Stimulated activated CD4-positive, alpha-beta T cell treated with anti-CD3 and anti-CD28 coated beads, Interleukin-1b, Interleukin-23, amount 100 ng/mL, for 1 hour (primary cell): ENCODE measurements at places on chromosomes 4 and X.

DNA sequence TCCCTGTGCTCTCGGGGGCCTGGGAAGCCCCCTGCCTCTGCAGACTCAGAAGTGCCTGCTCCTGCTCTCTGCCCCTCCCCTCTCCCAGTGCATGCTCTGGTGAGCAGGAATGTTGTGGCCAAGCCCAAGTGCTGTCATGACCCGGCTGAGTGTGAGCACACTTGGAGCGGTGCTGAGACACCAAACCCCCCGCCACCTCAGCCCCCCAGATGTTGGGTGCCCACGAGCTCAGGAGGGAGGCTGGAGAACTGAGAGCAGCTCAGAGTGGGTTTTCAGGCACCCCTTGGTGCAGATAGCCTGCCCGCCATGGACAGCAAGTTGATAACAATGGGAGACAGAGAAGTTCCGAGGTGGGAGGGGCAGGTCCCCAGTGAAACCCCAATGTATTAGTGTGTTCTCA, 477.4 kb downstream of the ACTRT1 start:
- DNase-seq = no peak

- no peak for DNase-seq
Observed at GRCh38 chrX:20240201-20240600, 26.5 kb downstream of the RPS6KA3 start.

GRCh38 chrX:105823092-105823455, 735 bp downstream of the NRK start:
- no peak for DNase-seq

DNA sequence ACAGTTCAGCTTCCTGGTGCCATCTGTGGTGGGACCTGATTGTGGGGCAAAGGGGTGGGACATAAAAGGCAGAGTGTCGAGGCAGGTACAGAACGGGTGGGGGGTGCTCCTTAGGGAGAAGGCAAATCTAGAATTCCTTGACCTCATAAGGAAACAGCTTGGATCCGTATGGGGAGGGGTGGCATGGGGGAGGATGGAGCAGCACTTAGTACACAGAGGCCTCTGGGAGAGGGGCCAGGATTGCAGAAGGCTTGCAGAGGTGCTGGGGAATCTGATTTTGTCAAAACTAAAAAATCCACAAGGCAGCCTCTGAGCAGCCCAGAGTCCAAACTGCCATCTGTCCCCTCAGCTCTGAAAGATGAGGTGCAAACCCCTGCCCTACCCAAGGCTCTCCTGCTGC, 2.3 kb upstream of the EMD start:
- DNase-seq = no peak

DNA sequence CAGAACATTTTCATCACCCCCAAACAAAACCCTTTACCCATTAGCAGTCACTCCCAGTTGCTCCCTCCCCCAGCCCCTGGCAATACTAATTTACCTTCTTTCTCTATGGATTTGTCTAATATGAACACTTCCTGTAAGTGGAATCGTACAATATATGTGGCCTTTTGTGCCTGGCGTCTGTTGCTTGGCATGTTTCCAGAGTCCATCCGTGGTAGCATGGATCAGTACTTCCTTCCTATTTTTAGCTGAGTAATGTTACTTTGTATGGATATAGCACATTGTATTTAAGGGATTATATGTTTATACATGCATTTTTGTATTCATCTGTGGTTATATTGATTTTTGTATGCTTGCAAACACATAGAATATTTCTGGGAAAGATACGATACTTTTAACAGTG, 48.2 kb downstream of the PPEF1 start:
- DNase-seq = no peak

GRCh38 chr4:155973639-155974475, 20.2 kb upstream of the CTSO start:
- DNase-seq = no peak

DNA sequence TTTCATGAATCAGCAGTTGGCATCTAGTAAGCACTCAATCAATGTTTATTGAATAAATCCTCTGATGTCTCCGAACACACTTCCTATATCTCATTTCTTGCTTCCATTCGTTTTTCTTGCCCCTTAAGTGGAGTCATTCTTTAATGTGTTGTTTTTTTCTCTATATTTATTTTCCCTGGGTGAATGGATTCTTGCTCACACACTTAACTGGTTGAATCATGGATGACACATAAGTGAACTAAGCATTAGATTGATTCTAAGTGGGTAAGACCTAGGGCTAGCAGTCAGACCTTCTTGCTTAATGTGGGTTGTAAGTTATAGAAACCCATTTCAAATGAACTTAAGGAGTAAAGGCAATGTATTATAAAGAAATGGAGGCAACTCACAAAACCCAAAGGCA, 111.1 kb downstream of the RTL3 start:
- no peak for DNase-seq

DNA sequence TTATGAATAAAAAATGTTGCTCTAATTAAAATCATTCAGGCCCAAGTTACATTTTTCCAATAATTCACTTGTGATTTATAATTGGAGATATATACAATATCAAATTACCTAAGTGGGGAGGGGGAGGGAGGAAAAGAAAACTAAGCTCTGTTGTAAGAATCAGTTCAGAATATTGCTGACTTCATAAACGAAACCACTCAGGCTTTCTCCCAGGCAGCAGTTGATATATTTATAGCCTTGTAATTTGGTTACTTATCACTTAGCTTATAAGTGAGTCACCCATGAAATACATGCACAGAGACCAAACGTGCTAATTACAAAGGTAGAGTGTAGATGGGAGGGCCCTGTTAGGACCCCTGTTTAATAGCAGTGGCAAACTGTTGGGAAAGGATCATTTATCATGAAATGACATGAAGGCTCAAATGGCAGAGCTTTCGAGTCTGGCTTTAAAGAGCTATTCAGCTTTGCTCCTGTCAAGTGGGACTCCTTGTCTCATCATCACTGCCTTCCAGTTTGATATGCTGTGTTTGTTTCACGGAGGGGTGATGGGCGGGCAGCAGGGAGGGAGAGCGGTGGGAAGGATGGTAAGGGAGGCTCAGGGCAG, 105.6 kb upstream of the PGRMC2 start:
- DNase-seq = no peak

DNA sequence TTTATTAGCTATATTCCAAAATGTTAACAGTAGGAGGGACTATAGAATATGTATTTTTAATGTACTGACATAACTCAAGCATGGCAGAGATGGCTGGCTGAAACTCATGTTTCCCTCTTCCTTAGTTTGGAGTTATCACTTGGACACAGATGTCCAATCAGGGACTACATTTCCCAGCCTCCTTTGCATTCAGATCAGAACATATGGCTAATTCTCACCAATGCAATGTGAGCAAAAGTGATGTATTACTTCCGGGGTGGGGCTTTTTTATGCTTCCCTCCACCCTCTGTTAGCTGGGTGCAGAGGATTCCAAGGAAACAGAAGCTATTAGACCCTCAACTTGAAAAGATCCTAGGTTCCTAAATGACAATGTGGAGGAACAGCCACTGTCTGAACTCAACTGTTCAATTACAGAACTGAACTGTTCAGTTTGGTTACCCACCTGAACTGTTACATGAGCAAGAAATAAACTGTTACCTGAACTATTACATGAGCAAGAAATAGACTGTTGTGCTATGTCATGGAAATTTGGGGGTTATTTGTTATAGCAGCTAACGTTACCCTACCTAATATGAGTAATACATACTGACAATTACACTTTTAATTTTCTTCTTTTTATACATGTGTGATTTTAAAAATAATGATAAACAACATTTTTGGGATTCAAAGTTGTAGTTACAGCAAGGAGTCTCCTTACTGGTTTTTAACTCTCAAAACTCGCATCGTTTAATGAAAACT, 29.6 kb upstream of the ERVMER34-1 start:
- no peak for DNase-seq

GRCh38 chr4:5186271-5187064, 135.2 kb downstream of the STK32B start:
- no peak for DNase-seq

DNA sequence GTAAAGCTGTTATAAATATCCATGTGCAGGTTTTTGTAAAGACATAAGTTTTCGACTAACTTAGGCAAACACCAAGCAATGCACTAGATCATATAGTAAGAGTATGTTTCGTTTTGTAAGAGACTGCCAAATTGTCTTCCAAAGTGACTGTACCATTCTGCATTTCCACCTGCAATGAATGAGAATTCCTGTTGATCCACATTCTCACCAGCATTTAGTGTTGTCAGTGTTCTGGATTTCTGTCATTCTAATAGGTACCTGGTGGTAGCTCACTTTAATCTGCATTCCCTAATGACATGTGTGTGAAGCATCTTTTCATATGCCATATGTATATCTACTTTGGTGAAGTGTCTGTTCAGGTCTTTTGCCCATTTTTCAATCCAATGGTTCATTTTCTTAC, 57.8 kb downstream of the SH3RF1 start:
- DNase-seq = no peak

DNA sequence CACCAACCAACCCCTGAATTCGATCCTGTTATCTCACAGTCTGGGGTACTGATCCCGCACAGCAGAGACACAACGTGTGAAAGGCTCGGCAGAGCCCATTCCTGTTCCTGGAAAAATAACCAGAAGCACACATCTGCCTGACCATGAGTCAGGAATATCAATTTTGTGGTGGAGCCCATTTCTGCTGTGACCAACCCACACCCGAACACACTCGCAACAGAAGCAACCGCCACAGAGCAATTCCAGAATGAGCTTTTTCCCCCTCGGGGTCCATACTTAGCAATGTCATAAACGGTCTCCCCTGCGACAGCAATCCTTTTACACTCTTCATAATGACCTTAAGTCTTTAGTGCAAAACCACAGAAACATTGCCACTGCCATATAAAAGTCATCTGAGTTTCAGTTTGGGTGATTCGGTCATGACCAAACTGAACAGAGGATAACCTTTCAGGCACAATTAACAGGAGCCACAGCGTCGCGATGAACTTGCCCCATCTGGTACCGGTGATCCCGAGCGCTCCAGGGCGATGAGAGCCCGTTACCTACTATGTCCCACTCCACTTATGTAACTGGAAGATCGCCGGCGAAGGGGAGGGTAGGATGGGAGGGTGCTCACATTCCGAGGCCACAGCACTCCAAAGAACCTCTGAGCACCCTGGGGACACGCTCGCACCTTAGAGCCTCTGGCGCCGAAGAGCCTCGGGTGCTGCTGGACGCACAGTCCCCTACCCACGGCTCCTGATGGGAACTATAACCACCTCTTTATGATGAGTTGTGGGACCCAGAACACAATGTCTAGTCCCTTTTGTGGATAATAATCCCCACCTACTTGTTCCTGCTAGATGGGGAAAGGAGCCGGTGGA, 1.1 kb downstream of the MECP2 start:
- DNase-seq = no peak

DNA sequence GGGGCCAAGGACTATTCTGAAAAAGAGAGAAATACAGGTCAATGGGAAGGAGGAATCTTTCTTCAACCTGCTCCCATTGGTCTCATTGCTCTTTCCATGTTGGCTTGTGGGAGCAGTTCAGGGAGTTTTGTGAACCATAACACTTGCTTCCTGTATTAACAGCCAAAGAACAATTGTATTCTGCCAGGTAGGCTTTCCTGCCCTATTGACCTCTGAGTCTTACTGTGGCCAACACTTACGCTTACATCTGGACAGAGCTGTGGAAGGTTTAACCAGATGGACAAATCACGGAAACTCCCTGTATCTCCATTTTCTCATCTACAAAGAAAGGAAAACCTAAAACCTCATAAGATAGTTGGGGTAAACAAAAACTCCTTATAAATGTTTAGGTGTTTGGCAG, 30.7 kb downstream of the MID1IP1 start:
- no peak for DNase-seq
